ENCODE measurements at places on chromosomes 2 and 18.
A peak's percentile ranks its signal among the peaks of the same experiment; 100 is the strongest.

GRCh38 chr2:215767625-215768024, 245.7 kb downstream of the MREG start:
- no peak for DNase-seq

DNA sequence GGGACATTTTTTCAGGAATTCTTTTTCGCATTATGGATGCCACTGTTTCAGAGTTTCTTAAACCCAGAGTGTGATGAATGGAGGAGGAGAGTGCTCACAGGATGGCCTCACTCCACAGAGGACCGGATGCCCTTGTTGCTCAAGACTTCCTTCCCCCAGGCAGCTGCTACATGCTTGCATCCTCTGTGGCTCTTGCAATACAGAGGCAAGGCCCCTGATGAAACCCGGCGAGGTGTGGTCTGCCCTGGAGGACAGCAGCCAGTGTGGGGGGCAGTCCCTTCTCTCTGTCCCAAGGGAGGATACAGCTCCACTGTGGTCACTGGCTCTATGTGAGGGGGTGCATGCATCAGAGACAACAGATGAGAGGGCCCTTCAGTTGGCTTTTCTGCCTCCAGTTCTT, 109.6 kb downstream of the SH3RF3 start:
- DNase-seq: peak; percentile 67

- no peak for DNase-seq
These were observed 25.1 kb upstream of the TMEM214 start for GRCh38 chr2:27007416-27008374.

GRCh38 chr2:204312105-204312504, 233.2 kb upstream of the PARD3B start:
- no peak for DNase-seq

GRCh38 chr2:108560241-108560811, 26.1 kb downstream of the LIMS1 start:
- DNase-seq: no peak

DNA sequence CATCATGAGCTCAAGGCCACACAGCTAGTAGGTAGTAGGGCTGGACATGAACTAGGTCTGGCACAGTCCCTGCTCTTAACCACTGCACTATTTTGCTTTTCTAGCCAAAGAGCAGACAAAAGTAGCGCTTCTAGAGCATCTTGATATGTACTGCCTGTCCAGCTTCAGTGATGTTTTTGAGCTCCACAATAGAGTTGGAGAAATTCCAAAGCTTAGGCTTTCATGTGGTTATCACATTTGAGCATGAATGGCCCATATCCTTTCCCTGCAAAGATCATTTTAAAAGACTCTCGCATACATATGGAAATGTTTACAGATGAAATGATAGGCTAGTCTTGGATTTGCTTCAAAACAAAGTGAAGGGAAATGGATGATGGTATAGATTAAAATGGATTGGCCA, 128.7 kb downstream of the MAP3K20 start:
- DNase-seq: no peak

GRCh38 chr2:124049136-124049535, 24.0 kb downstream of the CNTNAP5 start:
- no peak for DNase-seq

GRCh38 chr2:128442891-128443302, 124.2 kb upstream of the HS6ST1 start:
- no peak for DNase-seq

GRCh38 chr18:28791101-28791500, 614.2 kb upstream of the CDH2 start:
- DNase-seq: no peak

DNA sequence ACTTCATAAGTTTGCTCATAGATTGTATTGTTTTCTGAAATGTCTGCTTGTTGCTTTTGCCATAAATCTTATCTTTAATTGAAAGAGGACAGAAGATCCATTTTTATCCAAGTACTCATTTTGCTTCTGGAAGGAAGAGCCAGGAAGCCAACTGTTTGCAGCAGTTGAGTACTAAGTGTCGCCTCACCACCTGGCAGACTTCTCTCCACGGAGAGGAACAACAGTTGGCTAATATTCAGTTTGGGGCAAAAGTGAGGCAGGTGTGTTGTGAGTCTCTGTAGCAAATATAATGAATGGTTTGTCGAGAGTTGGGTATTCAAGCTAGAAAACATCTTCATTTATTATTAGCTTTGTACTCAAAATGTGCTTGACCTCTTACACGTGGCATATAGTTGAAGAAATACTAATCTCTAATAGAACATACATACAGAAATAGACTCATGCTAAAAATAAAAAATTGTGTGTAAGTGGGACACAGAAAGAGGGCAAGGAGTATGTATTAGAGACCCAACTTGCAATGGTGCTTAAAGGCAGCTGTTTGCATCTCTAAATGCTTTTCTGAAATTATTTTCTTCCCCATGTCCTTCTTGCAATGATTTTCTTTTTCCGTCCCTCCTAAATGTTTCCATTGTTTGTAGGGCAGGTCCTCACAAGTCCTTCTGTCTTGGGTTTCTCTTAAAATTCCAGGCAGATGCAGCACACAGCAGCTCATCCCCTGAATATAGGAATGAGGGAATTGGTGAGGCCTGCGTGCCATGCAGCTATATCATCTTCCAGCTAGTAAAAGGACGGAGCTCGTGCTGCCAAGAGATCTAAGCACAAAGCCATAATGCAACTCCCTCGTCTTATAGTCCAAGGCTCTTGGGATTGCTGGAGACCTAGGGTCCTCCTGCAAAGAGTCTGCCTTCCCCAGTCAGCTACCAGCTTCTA, 44.8 kb upstream of the MAP3K20 start:
- no peak for DNase-seq

GRCh38 chr2:237876532-237876931, 17.1 kb downstream of the RAMP1 start:
- no peak for DNase-seq

DNA sequence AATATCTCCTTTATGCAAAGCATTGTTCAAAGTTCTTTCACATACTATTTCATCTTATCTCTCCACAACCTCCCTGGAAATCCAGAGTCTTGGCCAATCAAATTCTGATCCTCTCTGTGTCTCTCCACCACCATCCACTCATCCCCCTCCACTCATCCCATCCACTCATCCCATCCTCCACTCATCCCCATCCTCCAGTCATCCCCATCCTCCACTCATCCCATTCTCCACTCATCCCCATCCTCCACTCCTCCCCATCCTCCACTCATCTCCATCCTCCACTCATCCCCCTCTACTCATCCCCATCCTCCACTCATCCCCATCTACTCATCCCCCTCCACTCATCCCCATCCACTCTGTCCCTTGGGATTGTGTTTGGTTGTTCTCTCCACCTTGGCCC, 101.1 kb downstream of the BCL2 start:
- DNase-seq: no peak

GRCh38 chr2:184137955-184138354, 460.4 kb upstream of the ZNF804A start:
- DNase-seq: no peak

DNA sequence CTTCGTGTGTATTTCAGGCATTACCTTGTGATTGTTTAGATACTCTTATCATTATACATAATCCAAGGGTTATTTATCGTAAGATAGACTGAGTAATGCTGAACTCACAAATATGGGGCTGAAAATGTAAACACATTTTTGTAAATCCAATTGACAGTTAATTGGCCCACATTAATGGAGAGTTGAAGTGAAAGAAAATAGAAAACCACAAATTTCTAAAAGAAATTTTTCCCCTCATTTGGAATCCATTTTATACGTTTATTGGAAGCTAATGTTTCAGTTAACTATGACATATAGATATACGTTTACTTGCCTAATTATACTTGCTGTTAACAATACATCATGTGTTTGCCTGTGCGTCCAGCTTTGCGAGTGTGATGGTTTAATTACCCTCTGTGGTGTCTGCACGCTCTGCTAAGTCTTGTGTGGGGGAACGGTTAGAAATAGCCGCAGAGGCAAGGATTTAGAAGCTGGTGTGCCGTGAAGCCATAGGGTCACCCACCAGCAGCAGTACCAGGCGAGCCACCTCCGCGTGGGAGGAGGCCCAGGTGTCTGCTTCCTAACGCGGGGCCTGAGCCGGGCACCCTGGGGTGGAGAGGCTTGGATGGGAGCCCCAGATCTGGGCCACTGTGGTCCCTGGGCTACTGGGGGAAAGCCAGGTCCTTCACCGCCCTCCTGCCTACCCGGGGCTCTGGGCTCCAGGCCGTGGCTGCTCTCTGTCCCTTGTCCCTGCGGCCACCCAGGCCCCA, 38.0 kb downstream of the TSHZ1 start:
- DNase-seq: no peak

DNA sequence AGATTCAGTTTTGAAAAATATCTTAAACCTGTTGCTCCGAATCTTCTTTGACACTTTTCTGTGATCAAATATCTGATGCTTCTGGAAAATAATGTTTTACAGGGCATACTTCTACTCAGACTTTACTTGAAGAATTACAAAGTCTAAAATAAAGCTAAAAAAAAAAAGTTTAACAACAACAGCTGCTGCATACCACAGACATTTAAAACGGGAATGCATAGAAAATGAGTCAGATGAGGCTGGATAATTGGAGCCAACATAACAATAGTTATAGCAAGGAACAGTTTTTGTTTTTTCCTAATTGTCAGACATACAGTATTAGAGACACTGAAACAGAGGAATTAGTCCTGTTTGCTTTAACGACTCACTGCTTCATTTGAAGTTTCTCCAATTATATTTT, 1090.2 kb downstream of the SUCLG1 start:
- DNase-seq: no peak

- peak; percentile 96 for DNase-seq
These were observed at the start of gene CNNM3 for GRCh38 chr2:96816127-96816835. CNNM3 (plus strand) TSS chr2:96816268; CDS start chr2:96816278, 10 bp downstream.

- DNase-seq: no peak
These were observed 185.4 kb downstream of the FBXO15 start for GRCh38 chr18:73962256-73962655.

DNA sequence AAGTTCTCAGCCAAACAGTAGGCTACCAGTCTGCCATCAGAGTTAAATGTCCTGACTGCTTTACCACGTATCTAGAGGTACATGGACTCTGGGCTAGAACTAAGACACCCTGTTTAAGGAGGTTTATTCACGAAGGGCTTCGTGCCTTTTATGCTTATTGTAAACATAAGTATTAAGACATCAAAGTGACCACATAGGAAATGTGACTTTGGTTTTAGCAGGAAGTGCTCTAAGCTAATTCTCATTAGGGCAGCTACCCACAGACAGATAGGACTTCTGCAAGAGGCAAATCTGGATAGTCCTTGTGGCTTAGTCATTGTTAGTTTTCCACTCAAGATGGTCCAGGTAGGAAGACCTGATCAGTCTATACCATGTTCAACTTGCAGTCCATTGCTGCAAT, 233.3 kb upstream of the MGAT5 start:
- no peak for DNase-seq

GRCh38 chr2:155250800-155251199, 552.3 kb downstream of the KCNJ3 start:
- DNase-seq: no peak

GRCh38 chr18:78913830-78914231, 65.8 kb upstream of the SALL3 start:
- no peak for DNase-seq

DNA sequence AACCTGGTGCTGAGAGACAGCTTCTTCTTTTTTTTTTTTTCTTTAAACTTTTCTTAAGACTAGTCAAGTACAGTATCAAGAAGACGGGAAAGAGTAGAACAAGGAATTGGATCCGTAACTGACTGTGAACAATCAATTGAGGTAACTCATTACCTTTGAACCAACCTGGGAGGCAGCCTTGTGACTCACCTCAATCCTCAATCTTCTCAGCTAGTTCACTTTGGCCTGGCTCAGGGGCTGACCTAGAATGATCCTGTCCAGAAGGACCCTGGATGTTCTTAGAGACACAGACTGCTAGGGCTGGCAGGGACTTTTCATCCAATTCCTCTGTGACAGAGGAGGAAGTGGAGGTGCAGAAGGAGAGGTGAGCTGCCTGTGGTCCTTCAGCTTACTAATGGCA, 1.5 kb upstream of the LTBP1 start:
- no peak for DNase-seq

DNA sequence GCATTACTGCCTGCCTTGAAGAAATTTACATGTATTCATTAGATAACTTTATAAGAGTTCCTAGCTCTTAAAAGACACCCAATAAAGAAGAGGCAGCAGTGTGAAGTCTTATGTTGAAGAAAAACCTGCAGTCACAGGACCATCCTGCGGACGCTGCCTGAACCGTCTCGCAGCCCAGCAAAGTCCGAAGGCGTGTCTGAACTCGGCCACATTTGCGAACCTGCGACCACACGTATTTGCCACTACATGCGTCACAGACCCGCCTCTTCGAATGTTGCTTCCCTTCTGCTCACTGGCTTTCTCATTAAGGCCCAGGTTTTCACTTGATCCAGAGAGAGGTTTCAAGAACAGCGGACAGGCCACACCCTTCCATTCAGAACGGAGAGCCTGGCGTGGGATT, 41.2 kb downstream of the CNGA3 start:
- DNase-seq: no peak

DNA sequence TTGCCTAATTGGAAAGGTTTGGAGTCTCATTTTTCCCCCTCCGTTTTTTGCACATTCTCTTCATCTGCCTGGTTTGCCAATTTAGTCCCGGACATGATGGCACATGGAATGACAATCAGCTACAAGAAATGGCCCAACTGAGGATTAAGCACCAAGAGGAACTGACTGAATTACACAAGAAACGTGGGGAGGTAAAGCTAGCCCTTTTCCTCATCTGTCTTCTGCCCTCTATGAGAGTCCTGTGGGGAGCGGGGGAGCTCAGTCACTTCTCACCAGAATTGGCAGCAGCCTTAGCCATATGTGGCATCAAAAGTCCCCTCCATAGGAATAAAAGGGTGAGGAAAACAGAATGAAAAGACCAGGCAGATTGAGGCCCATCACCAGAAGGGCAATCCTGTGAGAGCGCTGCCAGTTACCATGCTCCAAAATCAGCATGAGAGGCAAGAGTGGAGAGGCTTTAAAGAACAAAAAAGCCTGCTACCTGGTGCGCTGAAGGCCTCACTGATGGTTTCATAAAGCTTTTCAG, 11.6 kb downstream of the ATG16L1 start:
- DNase-seq: no peak

DNA sequence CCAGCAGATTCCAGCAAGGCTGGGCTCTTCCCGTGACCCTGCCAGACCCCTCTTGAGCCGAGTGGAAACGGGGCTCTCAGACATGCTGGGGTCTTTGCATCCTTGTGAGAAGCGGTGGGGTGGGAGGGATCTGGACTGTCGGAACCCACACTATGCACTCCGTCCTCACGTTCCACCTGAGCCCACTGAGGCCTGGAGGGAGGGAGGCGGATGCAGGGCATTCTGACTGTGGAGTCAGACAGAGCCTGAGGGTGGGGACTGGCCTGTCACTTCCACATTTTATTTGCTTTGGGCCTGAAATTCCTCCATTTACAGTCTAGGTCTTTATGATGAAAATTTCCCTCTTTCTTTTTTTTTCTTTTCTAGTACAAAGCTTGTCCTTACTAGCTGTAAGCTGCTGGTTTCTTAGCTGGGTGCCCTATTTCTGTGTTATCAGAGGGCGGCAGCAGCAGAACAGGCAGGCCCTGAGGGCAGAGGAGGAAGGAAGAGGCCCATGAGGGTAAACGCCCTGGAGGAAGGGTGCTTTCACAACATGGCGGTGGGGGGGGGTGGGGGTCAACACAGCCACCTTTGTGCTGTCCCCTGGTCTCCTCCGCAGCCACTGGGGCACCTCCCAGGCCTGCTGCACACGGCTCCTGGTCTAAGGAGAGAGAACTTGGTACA, 373.5 kb upstream of the MYT1L start:
- no peak for DNase-seq
